Right lung (tissue), 10 donors: ENCODE measurements at places on chromosomes 6 and 20. TPM values are rescaled to one million over a fixed set of nuclear protein-coding genes. Genes with fewer than 3 reads are reported as not detected.

DNA sequence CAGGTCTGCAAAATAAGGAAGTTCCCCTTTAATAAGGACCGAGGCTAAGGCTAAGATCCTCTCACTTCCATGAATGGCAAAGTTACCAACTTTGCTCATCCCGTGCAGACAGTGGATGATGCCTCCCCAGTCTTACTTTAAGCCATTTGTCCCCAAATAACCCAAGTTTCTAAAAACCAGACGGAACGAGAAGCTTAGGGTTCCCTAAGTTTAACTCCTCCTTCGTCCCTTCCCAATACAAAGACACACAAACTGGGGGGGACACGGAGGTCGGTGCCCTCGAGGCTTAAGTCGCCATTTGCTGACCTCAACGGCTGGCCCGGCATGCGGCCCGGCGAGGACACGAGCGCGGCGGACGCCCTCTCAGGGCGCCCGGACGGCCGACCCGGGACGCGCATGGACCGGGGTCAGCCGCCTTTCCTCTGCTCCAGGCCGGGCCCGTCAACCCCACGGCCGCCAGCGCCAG, 527 bp downstream of the FBXO30 start:
- peak; percentile 62 for DNase-seq

The MICAL1 gene
- 56.3 TPM for polyA plus RNA-seq

GRCh38 chr6:62764841-62765240, 446.4 kb upstream of the FKBP1C start:
- no peak for DNase-seq

GRCh38 chr6:132392270-132392646, 9.0 kb downstream of the MOXD1 start:
- no peak for DNase-seq

- no peak for DNase-seq
Observed at GRCh38 chr20:41178495-41178894, 41.2 kb downstream of the PLCG1 start.

The GRM1 gene
- polyA plus RNA-seq, result 0.04 TPM

DNA sequence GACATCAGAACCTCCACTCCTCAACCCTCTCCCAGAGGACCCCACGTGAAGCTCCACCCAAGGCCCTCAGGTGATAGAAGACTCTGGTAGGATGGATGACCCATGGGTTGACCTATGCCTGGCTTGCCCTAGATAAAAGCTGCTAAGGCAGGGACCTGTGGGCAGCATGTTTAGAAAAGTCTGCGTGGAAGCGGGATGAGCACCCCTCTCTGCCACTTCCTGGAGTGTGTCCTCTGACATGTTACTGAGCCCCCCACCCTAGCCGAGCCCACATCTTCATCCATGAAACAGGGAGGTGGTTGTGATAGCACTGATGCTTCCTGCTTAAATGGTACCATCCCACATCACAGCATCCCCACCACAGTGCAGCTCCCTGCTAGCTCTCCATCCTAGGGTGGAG, 21.8 kb downstream of the MOCS1 start:
- no peak for DNase-seq

- peak; percentile 25 for DNase-seq
Observed at GRCh38 chr6:135270676-135271536, 89.8 kb downstream of the MYB start.

The MUC22 gene
- polyA plus RNA-seq, result not detected

DNA sequence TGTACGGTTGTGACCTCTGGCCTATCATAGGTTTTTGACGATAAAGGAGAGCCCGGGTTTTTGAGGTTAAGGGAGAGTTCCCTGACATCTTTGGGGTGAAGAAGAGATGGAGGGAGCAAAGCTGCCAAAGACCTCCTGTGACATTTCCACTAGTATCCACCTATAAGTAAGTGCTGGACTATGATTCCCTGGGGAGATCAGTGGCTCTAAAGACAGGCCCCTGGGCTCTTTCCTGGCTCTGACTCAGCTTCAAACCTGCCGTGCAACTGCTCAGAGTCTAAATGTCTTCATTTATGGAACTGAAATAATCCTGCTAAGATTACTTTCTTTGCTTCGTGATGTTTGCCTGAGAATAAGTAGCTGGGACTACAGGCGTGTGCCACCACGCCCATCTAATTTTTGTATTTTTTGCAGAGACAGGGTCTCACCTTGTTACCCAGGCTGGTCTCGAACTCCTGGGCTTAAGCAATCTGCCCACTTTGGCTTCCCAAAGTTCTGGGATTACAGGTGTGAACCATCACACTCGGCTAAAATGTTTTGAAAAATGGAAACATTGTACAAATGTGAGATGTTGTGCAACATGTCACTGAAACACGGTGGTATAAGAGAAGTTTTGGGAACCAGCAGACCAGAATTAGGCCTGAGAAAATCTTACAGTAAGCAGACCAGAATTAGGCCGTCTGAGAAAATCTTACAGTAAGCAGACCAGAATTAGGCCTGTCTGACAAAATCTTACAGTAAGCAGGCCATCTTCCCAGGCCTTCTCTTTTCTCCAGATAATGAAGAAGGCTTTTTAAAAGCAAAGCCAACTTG, 1.1 kb upstream of the PAQR8 start:
- DNase-seq, result peak; percentile 2

DNA sequence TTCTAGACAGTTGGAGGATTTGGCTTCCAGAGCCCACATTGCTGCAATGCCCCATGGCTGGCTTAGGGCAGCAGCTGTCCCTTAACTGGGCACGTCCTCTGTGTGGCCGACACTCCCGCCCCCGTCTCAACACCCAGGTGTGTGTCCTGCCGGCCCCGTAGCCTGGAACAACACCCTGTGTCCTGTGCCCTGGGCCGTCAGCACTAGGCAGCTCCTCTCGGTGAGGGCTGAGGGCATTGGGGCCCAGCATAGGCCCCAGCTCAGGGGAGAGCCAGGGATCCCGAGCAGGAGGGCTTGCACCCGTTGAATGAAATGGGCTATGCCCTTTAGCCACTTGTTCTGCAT, 121.0 kb downstream of the CDH4 start:
- DNase-seq, result no peak

The TMEM217 gene
- polyA plus RNA-seq, result 2.6 TPM

The TRMT11 gene
- polyA plus RNA-seq, result 34.3 TPM

GRCh38 chr6:137698636-137699030, 168.4 kb upstream of the TNFAIP3 start:
- no peak for DNase-seq

The PSMB9 gene
- polyA plus RNA-seq, result 15.4 TPM

GRCh38 chr6:163086624-163086920, 327.9 kb upstream of the QKI start:
- DNase-seq, result no peak

DNA sequence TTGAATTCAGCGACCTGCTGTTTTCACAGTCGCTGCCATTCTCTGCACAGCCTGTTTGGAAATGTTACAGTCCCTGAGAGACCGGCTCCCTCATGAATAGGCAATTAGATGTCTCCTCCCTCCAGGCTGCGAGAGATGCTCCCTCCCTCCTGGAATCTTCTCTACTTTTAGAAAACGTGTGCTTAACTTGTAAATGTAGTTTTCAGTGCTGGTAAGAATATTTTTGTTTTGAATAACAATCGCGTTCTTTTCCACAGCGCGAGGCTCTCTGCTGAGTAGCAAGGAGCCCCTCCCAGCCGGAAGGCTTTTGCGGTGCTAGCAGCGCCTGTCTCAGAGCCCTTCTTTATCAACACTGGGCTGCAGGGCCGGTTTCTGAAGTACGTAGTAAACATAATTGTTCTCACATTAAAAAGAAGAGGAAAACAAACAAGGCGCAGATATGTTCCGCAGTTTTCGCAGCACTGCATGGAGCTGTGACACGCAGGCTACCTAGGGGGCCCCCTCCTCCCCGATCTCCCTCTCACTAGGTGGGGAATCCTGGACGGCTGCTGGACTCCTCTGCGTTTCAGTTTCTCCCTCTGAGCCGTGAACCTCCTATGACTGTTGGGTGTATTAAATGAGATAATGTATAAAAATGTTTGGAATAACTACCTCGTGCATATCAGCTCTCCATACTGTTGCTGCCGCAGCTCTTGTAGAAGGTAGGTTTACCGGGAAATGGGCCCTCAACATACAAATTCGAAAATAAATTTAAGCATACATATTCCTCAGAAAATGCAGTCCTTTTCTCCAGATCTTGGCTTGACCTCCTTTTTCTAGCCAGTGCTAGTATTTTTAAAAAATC, 79.0 kb upstream of the SPACA1 start:
- DNase-seq, result peak; percentile 14

The GJA10 gene
- polyA plus RNA-seq, result not detected

- no peak for DNase-seq
Observed at GRCh38 chr6:56794421-56794820, 151.7 kb upstream of the DST start.

The SMLR1 gene
- polyA plus RNA-seq, result 0.33 TPM

The TMEM151B gene
- polyA plus RNA-seq, result 0.89 TPM

DNA sequence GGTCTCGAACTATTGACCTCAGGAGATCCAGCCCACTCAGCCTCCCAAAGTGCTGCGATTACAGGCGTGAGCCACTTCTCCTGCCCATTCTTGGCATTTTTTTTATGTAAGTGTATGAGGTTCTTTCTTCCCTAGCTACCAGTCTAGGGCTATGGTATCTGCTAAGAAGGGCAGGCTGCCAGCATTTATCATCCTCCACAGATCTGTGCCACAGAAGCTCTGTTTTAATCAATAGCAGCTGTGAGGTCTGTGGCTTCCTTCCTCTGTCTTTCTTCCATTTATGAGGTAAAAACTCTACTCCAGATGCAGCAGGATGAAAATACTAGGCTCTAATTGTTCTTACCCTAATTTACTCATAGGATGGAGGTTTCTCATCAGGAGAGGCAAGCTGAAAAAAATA, 1382.4 kb upstream of the ADGRB3 start:
- DNase-seq, result no peak

- no peak for DNase-seq
Observed at GRCh38 chr6:151095538-151096254, 144.1 kb upstream of the AKAP12 start.

DNA sequence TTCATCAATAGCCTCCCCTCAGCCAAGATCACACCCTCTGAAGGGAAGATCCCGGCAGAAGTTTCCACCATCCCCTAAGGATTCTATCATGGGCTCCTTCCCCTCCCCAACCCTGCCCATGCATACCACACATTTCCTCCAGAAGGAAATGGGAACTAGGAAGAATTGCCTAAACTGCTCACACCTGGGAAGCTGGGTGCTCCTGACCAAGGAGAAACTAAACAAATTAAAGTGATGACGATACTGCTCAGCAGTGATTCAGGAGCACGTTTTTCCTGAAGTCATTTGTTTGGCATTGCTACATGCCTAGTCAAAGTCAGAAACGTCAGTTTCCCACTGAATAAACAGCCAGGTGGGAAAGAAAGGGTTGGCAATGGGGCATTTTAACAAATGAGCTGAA, 136.1 kb upstream of the CDYL start:
- DNase-seq, result no peak

- DNase-seq, result peak; percentile 49
Observed at GRCh38 chr6:37980222-37980595, 160.7 kb downstream of the ZFAND3 start.

DNA sequence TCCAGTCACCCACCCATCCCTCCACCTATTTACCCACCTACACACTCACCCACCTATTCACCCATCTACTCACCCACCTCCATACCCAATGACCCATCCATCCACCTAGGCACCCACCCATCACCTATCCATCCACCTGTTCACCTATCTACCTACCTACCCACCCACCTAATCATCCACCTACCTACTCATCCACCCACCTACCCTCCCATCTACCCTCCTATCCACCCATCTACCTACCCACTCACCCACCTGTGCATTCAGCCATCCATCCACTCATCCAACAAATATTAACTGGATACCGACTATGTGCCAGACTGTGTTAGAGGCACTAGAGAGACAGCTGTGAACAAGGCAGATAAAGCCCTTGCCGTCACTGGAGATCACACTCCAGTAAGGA, 40.3 kb downstream of the RSPO4 start:
- DNase-seq, result no peak

- no peak for DNase-seq
Observed at GRCh38 chr20:19122395-19122794, 90.0 kb upstream of the SLC24A3 start.

DNA sequence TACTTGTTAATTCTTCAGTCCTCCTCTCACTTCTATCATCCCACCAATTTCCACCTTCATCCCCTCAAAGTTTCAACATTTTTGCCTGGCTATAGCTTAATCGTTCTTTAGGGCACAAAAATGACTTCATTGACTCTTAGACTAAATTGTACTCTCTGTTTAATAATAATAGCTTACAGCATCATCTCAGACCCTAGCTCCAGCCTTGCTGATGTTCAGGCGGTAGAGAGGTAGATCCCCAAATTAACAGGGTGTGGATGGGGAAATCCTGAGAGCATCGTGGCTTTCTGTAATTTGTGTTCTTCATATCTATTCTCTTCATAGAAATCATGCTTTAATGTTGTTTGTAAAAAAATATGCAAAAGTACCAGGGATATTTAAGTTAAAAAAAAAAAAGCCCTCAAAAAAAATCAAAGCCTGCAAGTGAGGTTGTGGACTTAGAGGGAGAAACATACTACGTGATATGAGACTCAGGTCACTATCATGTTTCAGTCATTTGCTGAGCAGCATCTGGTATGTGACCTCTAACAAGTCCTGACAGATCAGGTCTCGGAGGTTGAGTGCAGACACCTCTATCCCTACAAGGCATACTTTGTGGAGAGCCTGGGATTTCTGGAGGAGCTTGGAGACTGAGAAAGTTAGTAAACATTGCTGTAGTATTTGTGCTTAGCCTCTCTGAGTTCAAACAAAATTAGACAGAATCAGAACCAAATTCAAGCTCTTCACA, 1063.3 kb upstream of the CITED2 start:
- no peak for DNase-seq

The COL12A1 gene
- polyA plus RNA-seq, result 26.0 TPM

DNA sequence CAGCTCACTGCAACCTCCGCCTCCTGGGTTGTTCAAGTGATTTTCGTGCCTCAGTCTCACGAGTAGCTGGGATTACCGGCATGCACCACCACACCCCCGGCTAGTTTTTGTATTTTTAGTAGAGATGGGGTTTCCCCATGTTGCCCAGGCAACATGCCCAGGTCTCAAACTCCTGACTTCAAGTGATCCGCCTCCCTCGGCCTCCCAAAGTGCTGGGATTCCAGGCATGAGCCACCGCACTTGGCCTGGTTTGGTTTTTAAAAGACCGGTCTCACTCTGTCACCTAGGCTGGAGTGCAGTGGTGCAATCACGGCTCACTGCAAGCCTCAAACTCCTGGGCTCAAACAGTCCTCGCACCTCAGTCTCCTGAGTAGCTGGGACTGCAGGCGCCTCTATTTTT, 40.1 kb downstream of the VSTM2L start:
- DNase-seq, result no peak

- no peak for DNase-seq
Observed at GRCh38 chr6:19303383-19303782, 533.8 kb upstream of the ID4 start.

The CRIP3 gene
- 6.2 TPM for polyA plus RNA-seq

The BHLHE23 gene
- polyA plus RNA-seq, result not detected

- no peak for DNase-seq
Observed at GRCh38 chr6:6191476-6191875, 129.0 kb downstream of the F13A1 start.

The APCDD1L gene
- polyA plus RNA-seq, result not detected

The CHRNA4 gene
- polyA plus RNA-seq, result 0.69 TPM

- DNase-seq, result no peak
Observed at GRCh38 chr6:1749041-1749440, 139.3 kb downstream of the FOXC1 start.

The SEC23B gene
- polyA plus RNA-seq, result 48.8 TPM

The BPI gene
- 0.98 TPM for polyA plus RNA-seq

The HS3ST5 gene
- polyA plus RNA-seq, result 0.28 TPM

The SPTLC3 gene
- polyA plus RNA-seq, result 12.5 TPM

The CDSN gene
- polyA plus RNA-seq, result not detected
